ENCODE measurements at places on chromosomes 2 and 18. TPM values are rescaled to one million over a fixed set of nuclear protein-coding genes. Genes with fewer than 3 reads are reported as not detected.

GRCh38 chr18:37476182-37476581, 89.4 kb downstream of the CELF4 start:
- no peak for DNase-seq

- DNase-seq, result no peak
Measured at GRCh38 chr2:134299334-134299733, 45.5 kb downstream of the MGAT5 start.

DNA sequence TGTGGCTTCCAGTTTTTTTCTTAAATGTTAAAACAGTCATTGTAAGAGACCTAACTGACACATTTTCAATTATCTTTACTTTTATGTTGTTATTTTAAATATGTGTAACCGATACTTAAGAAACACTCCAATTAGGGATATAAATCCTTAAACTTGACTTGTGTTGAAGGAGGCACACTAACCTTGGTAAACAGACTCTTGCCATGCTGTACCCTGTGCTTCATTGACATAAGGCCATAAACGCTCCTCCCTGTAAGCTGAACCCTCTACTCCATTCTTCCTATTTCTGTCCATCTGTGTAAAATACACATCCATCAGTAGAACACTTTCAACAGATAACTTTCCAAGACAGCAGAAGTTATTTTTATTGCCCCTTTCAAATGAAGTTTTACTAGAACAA, 780.5 kb upstream of the FAM98A start:
- DNase-seq, result no peak

DNA sequence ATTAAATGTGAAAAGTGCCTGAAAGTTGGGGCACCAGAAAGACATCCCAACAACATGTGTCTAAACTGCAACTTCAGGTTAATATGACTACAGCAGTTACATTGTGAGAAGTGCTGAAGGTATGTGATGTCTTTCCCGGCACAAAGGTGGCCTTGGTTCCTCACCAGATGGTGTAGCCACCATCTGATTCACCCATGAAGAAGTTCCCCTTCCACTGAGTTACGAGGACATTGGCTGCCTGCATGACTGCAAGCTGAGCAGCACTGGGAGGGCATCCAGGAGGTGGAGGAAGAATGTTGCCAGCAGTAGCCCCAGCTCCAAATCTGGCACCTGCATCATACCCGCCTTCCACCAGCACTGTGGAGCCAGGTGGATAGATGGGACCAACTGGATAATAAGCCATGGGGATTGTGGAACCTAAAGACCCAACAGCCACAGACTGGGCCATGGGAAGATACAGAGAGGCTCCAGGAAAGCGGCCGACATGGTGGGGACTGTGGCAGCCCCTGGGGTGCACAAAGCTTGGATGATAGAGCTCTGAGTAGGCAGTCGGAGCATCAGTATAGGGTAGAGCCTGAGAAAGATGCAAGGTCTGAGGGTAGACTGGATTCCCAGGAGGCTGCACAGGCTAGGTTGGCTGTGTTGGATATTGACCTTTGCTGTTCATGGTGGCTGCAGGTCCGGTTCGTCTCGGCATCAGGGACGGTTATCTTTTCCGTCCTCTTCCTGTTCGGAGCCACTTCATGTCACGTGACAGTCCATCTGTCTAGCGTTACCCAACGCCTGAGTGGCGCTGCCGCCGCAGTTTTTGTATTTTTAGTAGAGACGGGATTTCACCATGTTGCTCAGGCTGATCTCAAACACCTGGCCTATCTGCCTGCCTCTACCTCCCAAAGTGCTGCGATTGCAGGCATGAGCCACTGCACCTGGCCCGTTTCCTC, 36.9 kb downstream of the SUMO1 start:
- DNase-seq, result no peak

GRCh38 chr18:30763902-30764350, 278.6 kb downstream of the DSC3 start:
- no peak for DNase-seq

The PLA2R1 gene
- not detected for total RNA-seq

The ZAP70 gene
- 439 TPM for total RNA-seq

All from T-helper 17 cell (primary cell).